ENCODE measurements at places on chromosomes 3 and 15.

- no peak for DNase-seq
Observed at GRCh38 chr15:53611145-53611920, 148.1 kb downstream of the WDR72 start.

DNA sequence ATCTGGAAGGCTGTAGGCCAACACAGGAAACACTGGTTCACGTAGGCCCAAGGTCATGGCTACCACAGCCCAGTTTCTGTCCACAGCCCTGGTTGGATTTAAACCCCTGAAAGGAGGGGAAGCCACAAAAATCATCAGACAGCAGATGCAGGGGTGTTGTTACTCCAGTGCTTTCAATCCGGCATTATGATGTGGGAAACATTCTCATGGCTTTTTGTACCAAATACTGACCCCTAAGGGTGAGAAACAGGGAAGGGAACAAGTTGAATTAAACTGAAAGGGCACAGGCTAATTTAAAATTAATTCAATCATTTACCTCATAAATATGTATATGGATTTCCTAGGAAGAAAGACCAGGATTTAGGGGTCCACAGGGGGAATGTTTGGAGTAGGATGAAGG is 375.6 kb downstream of the CTNNB1 start:
- no peak for DNase-seq

- DNase-seq = no peak
Observed at GRCh38 chr3:14337828-14338227, 64.6 kb upstream of the SLC6A6 start.

DNA sequence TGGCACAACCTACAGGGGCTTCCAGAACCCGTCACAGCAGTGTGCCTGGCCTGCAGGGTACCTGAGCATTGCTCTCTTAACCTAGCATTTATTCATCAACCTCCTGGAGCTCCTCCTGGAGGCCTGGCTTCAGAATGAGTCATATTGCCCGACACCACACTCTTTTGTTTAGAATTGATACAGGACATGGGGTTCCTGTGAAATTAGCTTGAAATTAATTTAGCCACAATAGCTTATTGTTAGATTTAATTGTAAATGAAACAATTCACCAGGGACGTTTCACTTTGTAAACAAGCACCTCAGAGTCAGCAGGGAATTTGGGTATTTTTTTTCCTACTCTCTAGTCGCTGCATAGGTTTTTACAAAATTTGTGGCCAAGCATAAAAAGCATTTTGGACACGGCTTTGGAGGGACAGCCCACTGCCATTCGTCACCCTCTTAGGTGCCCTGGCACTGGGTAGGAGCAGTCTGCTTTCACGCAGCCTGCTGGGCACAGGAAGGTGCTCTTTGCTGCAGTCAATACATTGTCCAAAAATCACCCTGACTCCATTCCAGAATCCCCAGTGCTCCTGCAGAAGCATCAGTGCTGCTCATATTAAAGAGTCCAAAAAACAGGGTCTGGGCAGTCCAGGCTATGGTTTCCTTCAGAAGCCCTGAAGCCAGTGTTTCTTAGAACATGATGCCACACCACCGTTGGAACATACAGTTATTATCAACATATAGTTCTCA is 60.8 kb upstream of the MEF2A start:
- no peak for DNase-seq

DNA sequence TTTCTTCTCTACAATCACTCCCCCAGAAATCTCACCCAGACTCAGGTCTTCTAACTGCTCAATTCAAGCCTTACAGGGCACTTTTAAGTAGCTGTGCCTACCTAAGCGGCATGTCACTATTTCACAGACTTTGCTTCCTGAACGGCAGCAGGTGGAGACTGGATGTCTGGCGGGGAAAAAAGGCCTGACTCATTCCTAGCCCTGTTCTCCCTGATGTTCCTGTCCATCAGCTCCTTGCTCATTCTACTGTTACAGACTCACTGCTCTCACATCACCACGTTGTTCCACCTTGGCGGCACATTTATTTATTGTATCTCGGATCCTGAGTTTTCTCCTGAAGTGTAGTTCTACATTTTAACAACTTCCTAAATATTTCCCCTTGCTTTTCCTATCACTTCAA is 52.6 kb upstream of the ATP11B start:
- DNase-seq = no peak

DNA sequence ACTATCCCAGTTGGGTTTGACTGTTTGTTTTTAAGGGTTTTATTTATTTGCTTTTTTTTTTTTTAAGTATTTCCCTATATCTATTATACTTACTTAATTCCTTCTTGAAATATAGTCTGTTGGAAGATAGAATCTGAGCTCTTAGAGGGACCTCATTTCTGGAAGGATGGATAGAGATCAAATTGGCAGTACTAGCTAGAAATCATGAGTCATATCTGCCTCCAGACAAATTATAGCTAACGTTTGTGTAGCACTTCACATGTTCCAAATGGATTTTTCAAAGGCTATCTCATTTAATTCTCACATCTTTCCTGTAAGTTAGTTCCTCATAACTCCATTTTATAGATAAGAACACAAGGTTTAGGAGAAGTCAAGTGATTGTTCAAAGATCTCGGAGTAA is 384.7 kb downstream of the ZIC1 start:
- DNase-seq = no peak

GRCh38 chr3:149634072-149634471 is 23.8 kb downstream of the WWTR1 start:
- DNase-seq = no peak

GRCh38 chr15:96947296-96948229 is 617.1 kb downstream of the NR2F2 start:
- DNase-seq = no peak

GRCh38 chr15:32781781-32782180 is 64.0 kb downstream of the GREM1 start:
- no peak for DNase-seq

GRCh38 chr15:40338921-40339620 is 1.7 kb downstream of the CCDC9B start:
- DNase-seq = peak; percentile 70

DNA sequence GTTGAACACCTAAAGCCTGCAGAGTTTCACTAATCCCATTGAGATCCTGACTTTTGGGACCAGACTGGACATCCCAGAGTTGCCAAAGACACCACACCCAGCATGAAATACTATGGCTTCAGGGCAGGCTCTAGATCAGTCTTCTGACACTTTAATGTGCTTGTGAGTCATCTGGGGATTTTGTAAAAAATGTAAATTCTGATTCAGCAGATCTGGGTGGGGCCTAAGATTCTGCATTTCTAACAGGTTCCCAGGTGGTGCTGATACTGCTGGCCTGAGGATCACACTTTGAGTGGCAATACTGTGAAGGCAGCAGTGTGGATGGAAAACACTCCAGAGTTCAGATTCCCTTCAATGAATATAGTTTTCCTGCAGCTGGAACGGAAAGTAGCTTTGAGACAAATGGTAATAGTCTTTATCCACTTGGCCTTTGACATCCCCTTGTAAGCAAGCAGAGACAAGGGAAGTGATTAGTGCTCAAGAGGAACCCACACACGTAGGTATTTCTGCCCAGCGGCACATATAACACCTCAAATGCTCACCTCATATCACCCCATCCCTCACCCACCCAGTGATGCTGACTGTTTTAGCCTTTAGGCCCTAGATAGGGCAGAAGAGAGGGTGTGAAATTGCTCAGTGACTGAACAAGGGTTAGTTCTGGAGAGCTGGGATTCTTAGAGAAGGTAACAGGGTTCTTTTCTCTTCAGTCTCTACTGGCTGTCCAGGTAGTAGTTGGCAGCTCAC is 51.5 kb upstream of the GSK3B start:
- no peak for DNase-seq

- DNase-seq = no peak
Observed at GRCh38 chr3:123335007-123335670, 113.8 kb downstream of the ADCY5 start.

DNA sequence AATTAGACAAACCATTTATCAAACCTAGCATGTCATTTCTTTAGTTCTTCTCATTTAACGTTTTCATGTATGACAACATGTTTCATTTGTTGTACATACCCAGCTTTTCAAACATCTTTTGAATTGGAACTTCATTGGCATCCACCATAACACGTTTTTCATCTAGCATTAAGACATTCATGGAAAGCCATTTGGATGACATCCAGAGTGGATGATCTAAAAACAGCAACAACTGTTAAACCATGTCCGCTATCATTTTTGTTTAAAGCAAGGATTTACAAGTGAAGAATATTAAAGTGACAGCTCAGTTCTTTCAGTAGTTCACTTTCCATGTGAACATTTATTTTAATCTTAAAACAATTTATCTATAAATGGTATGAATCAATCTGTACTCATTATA is 14.5 kb downstream of the GATM start:
- DNase-seq = no peak

- no peak for DNase-seq
Observed at GRCh38 chr3:48614044-48614443, 4.6 kb upstream of the UQCRC1 start.

DNA sequence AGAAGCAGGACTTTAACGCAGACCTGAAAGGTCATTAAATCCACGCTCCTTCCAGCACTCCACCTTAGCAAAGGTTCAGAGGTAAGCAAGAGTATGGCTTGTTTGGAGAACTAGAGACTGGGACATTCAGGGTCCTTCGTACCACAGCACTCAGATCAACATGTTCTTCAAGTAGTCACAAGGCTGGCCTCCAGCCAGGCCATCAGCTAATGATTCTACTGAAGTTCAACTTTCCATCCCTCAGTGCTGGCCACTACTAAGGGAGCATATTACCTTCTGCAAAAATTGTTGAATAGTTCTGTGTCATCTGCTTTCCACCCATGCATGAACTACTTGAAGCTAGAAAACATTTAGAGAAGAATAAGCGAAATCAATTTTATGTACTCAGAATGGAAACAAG is 17.6 kb downstream of the CD200R1L start:
- no peak for DNase-seq

DNA sequence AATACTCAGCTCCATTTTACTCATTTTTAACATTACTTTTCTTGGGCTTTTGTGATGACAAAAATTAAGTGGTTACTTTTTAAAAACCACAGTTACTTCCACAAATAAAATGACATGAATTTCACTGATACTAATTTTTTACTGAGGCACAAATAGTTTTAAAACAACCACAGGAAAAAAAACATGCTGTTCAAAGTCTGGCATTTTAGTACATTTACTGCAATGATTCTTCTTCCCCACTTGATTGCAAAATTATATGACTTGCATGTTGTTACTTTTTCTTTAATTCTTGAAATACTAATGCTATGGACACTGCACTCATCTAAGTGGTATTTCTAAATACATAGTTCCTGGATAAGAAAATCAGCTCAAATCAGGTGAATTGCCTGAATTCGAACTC is 24.8 kb upstream of the SLMAP start:
- no peak for DNase-seq

GRCh38 chr3:64924961-64925360 is 237.2 kb upstream of the ADAMTS9 start:
- DNase-seq = no peak

DNA sequence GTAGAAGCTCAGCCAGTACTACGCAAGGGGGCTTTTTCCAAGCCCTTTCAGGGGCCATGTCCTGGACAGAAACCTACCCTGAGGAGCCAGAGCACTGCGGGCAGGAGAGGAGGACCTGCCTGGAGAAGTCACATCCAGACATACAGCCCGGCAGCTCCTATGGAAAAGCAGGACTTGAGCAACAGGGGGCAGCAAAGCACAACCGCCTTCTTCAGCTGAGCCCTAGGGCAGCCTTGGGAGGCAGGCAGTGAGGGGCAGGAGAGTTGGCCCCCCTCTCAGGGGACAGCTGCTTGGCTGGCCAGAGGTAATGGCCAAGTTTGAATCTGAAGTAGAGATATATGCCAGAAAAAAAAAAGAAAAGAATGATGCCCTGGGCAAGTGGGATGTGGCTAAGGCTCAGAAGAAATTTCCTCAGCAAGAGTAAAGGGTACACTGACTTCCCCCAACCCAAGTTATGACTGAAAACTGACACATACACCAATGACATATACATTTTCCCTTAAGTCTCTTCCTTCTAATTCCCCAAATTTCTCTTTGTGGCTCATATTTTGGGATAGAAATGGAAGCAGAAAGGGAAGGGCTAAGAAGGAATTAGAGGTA is 56.9 kb downstream of the CYP19A1 start:
- peak; percentile 70 for DNase-seq

- DNase-seq = no peak
Observed at GRCh38 chr3:101847328-101847727, 2.0 kb upstream of the NFKBIZ start.

- DNase-seq = no peak
Observed at GRCh38 chr15:57017024-57017423, 98.6 kb downstream of the TCF12 start.

- DNase-seq = no peak
Observed at GRCh38 chr3:142595581-142595950, 627 bp upstream of the PLS1 start.

GRCh38 chr3:155110996-155111901 is 31.1 kb downstream of the MME start:
- no peak for DNase-seq

DNA sequence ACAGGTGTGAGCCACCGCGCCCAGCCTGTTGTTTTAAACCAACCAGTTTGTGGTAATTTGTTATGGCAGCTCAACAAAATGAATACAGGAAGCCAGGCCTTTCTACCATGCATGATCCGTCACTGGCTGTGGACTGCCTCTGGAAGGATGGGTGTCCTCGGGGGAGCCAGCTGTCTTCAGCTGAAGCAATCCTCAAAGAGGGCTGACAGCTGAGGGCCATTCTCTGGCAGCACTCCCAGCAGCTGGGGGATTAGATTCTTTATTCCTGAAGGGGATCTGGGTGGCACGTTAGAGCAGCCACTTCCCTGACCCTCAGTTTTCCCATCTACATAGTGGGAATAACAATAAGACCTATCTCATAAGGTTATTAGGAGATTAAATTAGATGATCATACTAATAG is 24.4 kb downstream of the POLR2M start:
- no peak for DNase-seq

DNA sequence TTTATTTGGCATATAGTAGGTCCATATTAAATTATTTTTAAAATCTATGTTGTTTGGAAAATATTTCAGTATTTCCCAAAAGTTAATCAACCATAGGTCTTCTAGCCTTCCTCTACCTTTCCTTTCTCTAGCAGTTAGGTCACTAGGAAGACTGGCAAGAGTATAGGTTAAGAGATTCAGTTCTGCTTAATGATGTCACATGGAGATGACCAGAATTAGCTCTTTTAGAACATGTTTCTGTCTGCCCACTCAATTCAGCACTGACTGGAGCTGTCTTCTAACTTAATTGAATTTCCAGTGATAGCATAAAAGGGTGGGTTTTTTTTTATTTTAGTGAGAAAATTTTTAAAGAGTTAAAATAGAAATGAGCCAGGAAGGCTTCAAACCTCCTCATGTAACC is 23.8 kb upstream of the ZBED2 start:
- no peak for DNase-seq

GRCh38 chr3:13158408-13158807 is 85.2 kb upstream of the IQSEC1 start:
- DNase-seq = no peak

GRCh38 chr15:79093352-79093935 is 2.9 kb upstream of the RASGRF1 start:
- no peak for DNase-seq

DNA sequence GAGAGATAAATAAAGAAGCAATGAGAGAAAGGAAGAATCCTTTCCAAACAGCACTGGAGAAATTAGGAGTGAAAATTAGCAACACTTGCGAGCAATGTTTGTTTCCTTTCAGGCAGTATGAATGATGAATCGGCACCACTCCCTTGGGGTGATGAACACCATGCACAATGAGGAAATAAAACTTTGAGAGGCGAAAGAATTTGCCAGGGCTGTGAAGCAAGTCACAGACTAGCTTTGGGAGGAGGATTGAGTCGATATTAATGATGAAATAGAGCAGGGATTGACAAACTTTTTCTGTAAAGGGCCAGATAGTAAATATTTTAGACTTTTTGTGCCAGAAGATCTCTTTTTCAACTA is 237.7 kb downstream of the AGBL1 start:
- no peak for DNase-seq
